ENCODE measurements at places on chromosomes 6 and 20.

DNA sequence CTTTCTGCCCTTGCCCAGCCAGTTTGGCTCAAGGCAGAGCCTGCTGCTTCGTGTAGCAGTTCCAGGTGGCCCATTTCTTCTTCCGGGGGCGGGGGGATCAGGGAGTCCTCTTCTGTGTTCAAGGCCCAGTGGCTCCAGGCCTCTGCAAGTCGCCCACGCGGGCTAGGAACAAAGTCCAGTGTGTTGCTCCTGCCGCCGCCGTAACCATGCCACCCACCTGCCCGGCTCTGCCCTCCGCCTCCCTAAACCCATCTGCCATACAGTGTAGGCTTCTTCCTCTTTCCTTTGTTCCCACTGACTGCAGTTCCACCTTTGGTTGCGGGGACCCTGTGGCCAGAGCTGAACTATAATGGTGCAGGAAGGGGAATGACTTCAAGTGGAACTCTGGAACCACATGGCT, 43.9 kb upstream of the SRF start:
- DNase-seq = no peak

GRCh38 chr6:18154507-18155149, at the start of gene TPMT:
Gene TPMT (minus strand): TSS chr6:18155077. CDS start chr6:18149127, 5,950 bp downstream.
- DNase-seq = no peak

- peak; percentile 31 for DNase-seq
Measured at GRCh38 chr6:13453771-13454251, 33.6 kb downstream of the GFOD1 start.

- no peak for DNase-seq
Measured at GRCh38 chr6:44642349-44642748, 254.8 kb downstream of the CDC5L start.

DNA sequence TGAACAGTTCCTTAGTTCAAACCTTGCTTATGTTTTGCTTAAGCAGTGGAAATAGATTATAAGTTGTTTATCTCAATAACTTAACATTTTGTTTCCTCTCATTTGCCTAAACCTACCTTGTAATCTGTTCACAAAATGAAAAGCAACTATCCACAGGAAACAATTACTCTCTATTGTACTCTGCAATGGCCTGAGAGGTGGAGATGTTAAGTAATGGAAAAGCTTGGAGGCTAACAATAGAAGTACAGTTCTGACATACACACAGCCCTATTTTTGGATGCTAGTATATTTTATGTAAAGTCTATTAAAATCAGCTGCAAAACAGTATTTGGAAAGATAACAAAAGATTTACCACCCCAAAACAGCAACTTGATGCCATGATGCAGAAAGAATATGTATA, 82.1 kb downstream of the TINAG start:
- no peak for DNase-seq

Measured in stimulated activated CD4-positive, alpha-beta T cell treated with anti-CD3 and anti-CD28 coated beads, TNF-alpha, amount 100 ng/mL, for 48 hours (primary cell).